ENCODE measurements at places on chromosomes 1 and 21.

- no peak for DNase-seq
Observed at GRCh38 chr1:158095737-158096335, 84.9 kb upstream of the CD1D start.

DNA sequence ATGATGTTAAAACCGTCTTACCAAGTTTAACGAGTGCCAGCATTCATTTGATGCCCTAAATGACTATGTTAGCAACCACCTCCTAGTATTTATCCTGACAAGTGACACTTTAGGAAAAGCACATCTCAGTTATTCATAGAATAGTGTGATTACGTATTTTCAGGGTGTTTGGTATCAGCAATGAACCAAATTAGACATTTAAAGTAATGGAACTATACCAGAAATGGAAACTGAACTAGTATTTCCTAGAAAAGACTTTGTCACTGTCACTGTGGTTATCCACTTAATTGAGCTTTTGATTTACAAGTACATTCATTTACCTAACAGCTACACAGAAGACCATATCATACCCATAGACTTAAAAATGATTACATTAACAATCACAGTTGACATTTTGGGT lies 3.6 kb upstream of the IL12RB2 start:
- no peak for DNase-seq

- no peak for DNase-seq
Observed at GRCh38 chr1:193785850-193786420, 599.5 kb upstream of the B3GALT2 start.

DNA sequence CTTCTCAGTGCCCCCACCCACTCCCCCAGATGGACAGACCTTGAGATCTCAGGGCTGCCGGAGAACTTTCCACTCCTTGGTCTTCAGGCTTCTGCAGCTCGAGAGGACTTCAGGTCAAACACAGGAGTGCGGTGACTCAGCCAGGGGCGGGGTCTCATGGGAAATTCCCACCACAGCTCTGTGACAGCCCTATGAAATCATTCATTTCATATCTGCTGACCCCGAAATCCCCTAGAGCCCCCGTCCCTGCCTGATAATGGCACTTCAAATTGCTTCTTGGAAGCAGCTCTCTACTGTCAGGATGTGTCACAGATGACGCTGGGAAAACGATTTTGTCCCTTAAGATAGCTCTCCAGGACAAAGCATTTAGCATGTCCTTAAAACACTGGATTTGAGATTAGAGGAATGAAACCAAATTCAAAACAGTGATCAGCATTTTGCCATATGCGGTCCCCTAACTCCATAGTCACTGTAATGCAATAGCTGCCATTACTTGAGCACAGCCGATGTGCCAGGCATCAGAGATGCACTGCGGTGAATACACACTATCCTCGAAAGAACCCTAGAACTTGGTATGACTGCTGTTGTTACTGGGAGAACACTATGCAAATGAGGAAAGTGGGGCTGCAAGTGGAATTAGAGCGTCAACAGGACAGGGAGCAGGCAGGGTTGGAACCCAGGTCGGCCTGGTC lies at the start of gene TNFRSF9:
Gene TNFRSF9, minus strand, starts transcription at position 95 of the 692 bp plus-strand sequence. CDS start 845 bp downstream, outside the sequence.
- DNase-seq, result no peak

GRCh38 chr1:161307892-161308638 lies 1.7 kb downstream of the MPZ start:
- DNase-seq, result no peak

DNA sequence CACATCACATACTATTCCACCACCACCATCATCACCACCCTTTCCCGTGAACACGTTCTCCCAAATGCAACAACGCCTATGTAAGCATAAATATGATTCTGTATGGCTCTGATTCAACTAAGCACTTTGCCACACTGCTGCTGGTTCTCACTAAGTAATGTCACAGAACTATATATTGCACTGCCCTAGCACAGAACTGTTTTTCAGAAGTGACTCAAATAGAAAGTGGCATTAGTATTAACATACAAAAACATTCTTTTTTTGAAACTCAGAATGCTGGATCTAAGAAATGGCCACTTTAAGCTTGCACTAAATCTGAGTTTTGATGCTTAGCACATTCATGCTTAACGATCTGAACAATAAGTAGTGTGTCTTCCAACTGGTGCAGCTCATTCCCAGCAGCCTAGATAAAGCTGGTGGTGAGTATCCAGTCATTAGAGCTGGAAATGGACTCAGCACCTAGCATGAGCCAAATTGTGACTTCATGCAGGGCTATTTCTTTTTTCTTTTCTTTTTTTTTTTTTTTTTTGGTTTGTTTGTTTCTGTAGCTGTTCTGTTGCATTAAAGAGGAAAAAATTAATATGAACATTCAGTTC lies 46.2 kb upstream of the ZC3H11B start:
- no peak for DNase-seq

DNA sequence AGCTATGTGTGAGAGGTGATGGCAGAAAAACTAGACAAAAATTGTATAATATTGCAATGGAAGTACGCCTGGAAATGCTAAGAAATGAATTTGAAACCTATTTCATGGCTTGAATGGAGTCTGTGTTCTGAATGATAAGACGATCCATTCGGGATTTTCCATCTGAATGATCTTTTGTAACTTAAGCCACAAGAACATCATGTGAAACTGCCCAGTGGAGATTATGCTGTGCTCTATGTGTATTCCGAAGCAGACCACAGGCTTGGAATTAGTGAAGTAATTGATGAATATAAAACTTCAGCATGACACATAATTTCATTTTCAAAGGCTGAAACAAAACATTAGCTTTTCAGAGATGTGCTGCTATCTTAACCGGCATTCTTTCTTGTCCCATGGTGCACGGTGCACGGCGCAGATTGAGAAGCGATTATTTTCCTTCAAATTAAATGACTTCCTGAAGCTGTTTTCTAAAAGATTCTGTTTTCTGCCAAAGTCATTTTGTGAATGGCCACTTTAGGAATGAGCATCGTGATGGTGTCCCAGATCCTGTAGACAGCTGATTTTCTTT lies 652.9 kb downstream of the PLA2G4A start:
- no peak for DNase-seq

DNA sequence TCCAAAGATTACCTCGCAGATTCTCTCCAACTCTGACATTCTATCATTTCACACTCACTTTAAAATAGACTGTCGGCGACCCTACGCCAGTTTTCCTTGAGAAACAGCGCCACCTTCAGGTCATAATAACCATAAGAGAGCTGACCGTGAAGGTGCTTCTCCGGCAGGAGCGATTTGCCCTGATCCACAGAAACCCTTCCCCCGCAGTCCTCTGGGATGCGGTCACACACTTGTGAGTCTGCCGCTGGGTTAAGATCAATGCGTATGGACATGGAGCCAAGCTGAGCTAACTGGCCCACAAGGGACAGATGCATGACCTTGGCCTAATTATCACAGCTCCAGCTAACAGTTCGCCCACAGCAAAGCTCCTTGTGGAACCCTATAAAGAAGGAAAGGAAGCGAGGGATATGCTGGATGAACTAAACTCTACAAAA lies 32.8 kb upstream of the IFNAR2 start:
- DNase-seq, result peak; percentile 58

- no peak for DNase-seq
Observed at GRCh38 chr1:67683766-67684525, 1.1 kb upstream of the GADD45A start.

DNA sequence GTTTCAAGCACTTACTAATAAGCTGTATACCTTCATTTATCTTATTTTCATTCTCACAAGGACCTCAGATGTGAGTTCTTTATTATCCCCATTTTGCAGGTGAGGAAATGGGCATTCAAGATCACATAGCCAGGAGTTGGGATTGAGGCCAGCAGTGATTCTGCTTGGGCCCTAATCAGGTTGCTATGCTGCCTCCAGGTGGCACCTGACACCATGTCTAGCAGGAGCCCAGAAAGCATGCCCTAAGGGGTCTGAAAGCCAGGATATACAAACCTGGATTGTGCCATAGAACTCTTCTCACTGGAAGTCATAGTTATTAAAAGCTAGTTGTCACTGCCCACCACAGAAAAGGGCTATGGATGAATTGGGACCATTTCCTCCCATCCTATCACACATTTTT lies 61.1 kb downstream of the FYB2 start:
- DNase-seq, result no peak
